ENCODE measurements at places on chromosomes 16 and 17. TPM values are rescaled to one million over a fixed set of nuclear protein-coding genes. Genes with fewer than 3 reads are reported as not detected.

DNA sequence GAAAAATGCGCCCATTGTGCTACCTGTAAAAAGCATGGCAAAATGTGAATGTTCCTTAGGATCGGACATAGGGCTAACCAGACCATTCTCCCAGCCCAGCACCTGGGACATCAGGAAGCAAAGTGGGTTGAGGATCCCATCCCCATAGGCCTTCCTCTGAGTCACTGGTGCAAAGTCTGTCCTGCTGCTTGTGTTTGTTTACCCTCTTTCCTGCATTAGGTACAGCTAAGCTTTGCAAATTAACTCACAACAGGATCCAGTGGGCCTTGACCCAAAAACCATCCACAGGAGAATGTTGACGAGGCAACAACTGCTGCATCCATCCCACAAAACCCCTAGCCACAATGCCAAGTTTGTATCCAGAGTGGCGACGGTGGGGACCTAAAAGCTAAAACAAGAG, 106.2 kb downstream of the GRIN2A start:
- no peak for DNase-seq

GRCh38 chr17:39270923-39271322, 45.2 kb upstream of the STAC2 start:
- DNase-seq, result peak; percentile 19

DNA sequence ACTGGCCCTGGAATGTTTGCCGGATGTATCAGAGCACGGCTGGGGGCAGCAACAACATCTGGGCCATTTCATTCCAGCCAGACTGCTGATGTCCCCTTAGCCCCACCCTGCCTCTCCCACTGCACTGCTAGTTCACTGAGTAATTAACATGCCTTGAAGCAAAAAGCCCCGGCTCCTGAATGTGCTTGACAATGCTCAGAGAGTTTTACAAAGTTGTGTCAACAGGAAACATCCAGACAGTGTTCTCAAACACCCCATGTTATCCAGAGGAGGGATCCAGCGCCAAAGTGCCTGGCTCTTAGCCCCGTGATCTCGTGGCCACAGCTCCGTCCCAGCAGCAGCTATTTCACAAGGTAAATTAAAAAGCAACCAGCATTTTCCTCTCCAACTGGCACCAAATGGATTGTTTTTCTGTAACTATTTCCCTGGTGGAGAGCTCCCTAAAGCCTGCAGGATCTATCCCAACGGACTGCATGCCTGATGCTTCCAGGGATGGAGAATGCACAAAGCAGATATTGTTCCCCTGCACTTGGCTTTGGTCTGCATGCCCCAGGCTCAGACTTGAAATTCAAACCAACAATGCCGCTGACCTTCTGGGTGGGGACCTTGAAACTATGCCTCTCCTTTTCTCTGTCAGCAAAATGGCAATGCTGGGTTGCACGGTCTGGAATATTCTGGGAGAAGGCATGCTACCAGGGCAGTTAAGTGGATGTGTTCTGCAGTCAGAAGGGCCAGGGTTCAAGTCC, 115.6 kb upstream of the CDH5 start:
- DNase-seq, result peak; percentile 94

GRCh38 chr16:6343157-6343556, 989.5 kb upstream of the RBFOX1 start:
- no peak for DNase-seq

GRCh38 chr16:3503523-3503922, 2.7 kb downstream of the CLUAP1 start:
- no peak for DNase-seq

DNA sequence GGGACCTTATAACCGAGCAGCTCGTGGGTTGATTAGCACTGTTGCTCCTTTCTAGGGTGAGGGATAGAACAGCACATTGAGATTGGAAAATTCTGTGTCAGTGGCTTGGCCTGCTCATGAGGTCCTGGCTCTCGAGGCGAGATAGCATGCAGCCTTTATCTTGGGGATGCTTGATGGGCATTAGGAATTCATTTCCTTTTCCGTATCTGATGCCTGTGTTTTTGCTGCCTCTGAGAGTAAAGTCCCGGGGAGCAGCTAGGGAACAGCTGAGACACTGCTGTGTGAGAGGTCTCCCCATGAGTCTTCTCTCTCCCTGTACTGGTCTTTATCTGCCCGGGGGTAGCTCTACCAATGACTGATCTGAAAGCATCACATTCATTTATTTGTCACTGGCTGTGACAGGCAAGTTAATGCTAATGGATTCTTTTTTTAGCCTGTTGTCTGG, 14.5 kb downstream of the MSI2 start:
- DNase-seq, result no peak

GRCh38 chr16:1133810-1134520, 18.9 kb upstream of the CACNA1H start:
- DNase-seq, result no peak

NPW gene
- total RNA-seq, result 0.20 TPM

KRTAP3-1 gene
- not detected for total RNA-seq

SSTR5 gene
- total RNA-seq, result not detected

CACNG3 gene
- not detected for total RNA-seq
